ENCODE measurements at places on chromosomes 1 and 21.

DNA sequence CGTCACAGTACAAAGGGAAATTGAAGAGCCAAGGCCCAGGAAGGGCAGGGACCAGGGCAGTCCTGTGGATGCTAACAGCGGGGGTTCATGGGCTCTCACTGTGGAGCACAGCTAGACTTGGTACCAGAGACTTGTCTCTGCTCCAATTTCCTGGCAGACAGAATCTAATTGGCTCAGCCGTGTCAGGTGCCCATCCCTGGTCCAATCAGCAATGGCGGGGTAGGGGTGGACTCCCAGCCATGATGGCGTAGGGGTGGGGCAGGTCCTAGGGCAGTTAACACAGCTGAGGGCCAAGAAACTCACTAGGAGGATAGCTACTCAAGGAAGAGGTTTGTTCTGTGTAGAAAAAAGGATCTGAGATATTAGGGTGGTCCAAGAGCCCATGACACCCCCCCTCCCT is 39.9 kb upstream of the TENT5B start:
- no peak for DNase-seq

- no peak for DNase-seq
Observed at GRCh38 chr1:107673006-107673405, 292.0 kb downstream of the VAV3 start.

- no peak for DNase-seq
Observed at GRCh38 chr1:41640756-41641474, 156.4 kb upstream of the EDN2 start.

DNA sequence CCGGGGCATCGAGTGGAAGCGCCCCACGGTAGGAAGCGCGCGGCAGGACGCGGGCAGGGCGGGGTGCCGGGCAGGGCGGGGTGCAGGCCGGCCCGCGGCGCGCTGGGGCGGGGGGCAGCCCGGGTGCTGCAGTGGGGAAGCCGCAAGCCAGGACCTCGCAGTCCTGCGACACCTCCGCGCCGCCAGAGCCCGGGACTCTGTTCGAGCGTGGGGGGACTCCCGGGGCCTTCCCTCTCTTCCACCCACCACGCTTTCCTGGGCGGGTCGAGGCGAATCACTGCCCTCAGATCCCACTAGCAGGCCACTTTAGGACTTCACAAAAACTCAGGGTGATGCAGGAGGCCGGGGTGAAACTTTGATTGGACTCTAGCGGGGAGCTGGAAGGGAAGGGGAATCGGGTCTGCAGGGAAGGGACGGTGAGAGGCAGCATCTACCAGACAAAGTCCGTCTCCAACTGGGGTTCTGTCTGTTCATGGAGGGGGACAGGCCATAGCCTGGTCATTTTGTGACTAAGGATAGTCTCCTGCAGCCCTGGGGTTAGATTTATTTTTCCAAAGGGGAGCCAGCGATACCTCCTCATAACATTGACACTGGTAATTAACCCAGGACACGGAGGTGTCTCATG is 623 bp downstream of the CAPN2 start:
- DNase-seq, result no peak

GRCh38 chr1:114154146-114154962 is 685 bp upstream of the SYT6 start:
- DNase-seq, result no peak

GRCh38 chr1:10575616-10576015 is 100.9 kb downstream of the PEX14 start:
- DNase-seq, result no peak

GRCh38 chr1:226001963-226002666 is 3.0 kb upstream of the SDE2 start:
- peak; percentile 62 for DNase-seq

- no peak for DNase-seq
Observed at GRCh38 chr1:177817937-177818875, 151.7 kb downstream of the SEC16B start.

GRCh38 chr1:117561071-117561470 is 44.8 kb upstream of the TENT5C start:
- DNase-seq, result no peak

- DNase-seq, result no peak
Observed at GRCh38 chr1:119790451-119791198, 20.6 kb downstream of the REG4 start.

DNA sequence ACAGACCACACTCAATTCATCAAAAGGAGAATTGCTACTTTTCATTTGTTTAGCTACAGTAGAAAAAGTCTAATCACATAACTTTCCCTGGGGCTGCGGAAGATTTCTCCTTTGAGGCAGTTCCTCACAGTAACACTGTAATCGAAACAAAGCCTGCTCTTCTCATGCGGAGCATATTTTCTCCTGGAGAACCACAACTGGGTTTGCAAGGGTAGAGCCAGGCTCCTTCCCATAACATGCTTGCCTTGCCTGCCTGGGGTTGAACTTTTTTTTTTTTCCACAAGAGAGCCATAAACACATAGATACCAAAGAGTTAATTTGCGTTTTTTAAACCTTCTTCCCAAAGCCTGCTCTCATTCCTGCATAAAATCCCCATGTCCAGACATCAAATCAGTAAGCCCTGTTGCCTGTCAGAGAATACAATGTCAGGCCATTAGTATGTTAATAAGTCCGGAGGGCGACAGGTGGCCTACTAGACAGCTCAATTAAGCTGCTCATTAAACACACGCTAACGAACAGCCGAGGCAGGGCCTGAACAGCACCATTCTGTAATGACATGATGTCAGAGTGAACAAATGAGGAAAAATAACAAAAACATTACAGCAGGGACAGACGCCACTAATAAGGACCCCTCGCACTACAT is 107.1 kb upstream of the OLIG2 start:
- DNase-seq, result no peak

GRCh38 chr1:65079941-65080340 is 68.1 kb upstream of the AK4 start:
- DNase-seq, result no peak

- no peak for DNase-seq
Observed at GRCh38 chr1:186617926-186618325, 62.3 kb downstream of the PTGS2 start.

DNA sequence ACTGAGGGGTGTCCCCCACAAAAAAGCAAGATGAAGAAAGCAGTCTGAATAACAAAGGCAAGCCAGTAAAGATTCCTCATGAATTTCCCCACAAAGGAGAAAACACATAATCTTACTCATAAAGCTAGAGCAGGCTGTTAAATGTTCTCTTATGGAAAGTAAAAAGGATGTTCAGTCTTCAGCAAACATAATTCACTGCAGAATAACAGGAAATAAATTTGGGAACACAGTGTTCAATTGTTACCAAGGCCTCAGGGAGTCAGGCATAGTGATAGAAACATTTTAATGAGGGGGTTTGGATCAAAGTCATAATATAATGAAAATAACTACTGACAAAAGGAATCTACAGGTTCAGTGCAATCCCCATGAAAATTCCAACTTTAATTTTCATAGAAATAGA is 297.6 kb downstream of the DPYD start:
- DNase-seq, result no peak

- no peak for DNase-seq
Observed at GRCh38 chr1:12513181-12513580, 104.8 kb downstream of the DHRS3 start.

- peak; percentile 14 for DNase-seq
Observed at GRCh38 chr1:182054698-182055326, 6.7 kb downstream of the ZNF648 start.

- no peak for DNase-seq
Observed at GRCh38 chr1:236176337-236177336, 34.3 kb downstream of the GPR137B start.

DNA sequence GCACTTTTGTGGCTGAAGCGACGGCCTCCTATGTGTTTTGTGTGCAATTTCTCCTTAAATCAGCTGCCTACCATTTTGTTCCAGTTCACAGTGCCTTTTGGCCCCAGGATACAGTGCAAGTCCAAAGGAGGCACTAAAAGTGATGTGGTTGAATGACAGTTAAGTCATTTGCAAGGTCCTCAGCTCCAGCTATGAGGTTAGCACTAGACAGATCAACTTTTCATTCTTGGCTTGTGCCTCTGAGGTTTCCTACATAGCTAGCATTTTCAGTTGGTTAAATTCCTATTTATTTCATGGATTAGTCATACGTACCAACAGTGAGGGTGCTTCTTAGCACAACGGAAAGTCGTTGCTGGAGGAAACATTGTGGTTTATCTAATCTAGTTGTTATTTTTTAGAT is 59.3 kb upstream of the NTPCR start:
- DNase-seq, result no peak

DNA sequence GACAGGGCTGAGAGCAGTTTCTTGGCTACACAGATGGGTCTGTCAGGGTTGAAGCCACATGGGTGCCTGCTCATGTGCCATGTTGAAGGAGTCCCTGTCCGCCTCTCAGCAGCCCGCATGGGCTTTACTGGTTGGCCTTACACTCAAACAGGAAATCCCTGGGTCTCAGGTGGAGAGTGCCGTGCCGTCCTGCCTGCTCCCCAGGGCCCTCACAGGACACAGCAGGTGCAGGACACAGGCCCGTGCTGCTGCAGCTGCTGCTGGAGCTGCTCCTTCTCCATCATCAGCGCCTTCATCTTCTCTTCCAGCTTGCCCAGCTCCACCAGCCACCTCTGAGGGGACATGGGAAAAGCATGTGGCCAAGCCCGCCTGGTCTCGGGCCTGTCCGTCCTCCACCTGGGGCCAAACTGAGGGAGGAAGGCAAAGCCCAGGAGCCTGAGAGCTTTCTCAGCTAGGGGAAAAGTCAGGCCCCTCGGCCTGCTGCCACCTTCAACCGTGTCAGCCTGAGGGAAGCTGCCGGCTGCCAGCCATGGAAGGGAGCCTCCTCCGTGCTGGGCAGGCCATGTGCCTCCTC is 5.5 kb downstream of the SLFNL1 start:
- no peak for DNase-seq

GRCh38 chr1:58572690-58573089 is 4.4 kb downstream of the TACSTD2 start:
- DNase-seq, result no peak

GRCh38 chr1:182630586-182630985 is 26.4 kb upstream of the RGS16 start:
- DNase-seq, result no peak

DNA sequence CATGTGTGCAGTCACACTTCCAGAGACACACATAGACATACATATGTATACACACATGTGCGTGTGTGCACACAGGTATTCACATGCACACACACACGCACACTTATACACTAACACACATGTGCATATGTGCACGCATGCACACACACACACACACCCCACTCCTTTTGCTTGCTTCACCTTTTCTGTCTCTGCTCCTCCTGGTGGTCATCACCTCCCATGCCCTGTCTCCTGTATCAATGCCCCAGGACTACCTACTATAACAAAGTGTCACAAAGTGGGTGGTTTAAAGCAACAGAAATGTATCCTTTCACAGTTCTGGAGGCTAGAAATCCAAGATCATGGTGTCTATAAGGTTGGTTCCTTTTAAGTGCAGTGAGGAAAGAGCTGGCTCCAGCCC is 27.4 kb downstream of the ETS2 start:
- DNase-seq, result no peak

GRCh38 chr1:20950679-20951078 is 163.6 kb upstream of the HP1BP3 start:
- no peak for DNase-seq

DNA sequence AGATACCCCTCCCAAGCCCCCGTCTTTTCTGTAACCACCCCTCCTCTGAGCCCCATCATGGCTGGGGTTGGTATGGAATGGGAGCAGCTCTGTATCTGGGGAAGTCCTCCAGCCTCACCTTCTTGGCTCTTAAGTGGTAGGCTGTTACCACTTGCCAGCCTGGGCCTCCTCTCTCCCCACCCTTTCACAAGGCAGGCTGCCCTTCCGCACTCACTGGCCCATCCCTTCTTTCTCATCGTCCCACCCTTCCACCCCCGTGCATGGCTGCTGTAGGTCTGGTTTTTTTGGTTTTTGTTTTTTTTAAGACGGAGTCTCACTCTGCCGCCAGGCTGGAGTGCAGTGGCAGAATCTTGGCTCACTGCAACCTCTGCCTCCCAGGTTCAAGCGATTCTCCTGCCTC is 5.2 kb downstream of the CYB561D1 start:
- DNase-seq, result no peak

GRCh38 chr1:173403996-173404395 is 73.1 kb upstream of the PRDX6 start:
- no peak for DNase-seq

DNA sequence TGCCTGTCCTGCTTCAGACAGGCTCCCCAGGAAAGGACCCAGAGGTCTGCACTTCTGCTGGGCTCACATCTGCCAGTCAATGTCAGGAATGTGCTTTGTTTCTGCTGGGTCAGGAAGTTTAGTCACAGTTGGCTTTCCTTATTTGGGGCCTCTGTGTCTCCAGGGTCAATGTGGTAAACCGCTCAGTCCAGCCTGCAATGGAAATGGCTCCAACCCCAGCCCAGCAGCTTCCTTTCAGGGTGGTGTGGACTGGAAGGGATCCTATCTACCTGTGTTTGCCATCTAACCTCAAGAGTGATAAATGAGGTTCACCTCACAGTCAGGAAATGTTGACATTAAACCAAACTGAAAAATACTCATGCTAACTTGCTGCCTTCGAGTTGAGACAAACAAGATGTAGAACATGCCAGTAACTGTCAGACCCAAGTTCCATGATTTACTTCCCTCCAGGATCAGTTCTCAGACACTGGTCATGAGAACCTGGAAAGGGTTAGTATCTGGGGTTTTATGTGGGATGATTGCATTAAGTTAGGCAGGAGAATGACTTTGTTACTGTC is 20.3 kb downstream of the ENO1 start:
- DNase-seq, result no peak

GRCh38 chr1:185464777-185465176 is 147.7 kb upstream of the IVNS1ABP start:
- no peak for DNase-seq

DNA sequence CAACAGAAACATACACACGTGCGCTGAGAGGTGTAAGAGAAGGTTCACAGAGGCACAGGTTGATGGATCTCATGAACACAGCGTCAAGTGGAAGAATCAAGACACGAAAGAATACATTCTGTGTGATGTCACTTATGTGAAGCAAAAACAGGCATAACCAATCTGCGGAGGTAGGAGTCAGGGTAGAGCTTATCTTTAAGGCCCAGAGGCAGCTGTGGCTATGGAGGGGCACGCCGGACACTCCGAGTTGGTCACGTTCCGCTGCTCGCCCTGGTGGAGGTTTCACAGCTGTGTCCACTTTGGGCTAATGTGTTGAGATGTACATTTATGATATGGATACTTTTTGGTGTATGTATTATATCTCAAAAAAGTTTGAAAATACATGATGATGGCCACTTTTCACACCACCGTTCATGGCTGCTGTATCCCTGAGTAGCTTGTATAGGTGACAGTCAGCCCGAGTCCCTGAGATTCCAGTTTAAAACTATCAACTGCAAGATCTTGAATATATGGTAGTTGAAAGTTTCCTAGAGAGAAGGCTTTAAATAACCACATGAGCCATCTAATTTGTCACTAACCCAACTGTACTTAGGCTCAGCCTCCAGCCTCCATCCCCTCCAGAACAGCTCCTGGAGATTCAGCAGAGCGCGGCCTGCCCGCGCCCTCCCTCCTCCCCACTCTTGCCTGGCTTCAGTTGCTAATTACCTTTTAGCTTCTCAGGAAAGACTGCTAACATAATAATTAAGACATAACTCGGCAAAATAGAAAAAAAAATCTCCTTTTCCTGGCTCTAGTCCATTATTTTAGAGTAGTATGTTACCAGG is 6.7 kb upstream of the ADARB1 start:
- DNase-seq, result no peak

- no peak for DNase-seq
Observed at GRCh38 chr1:107926436-107927080, 38.4 kb downstream of the VAV3 start.
